ENCODE measurements at places on chromosomes 5 and 9.
A peak's percentile ranks its signal among the peaks of the same experiment; 100 is the strongest.

DNA sequence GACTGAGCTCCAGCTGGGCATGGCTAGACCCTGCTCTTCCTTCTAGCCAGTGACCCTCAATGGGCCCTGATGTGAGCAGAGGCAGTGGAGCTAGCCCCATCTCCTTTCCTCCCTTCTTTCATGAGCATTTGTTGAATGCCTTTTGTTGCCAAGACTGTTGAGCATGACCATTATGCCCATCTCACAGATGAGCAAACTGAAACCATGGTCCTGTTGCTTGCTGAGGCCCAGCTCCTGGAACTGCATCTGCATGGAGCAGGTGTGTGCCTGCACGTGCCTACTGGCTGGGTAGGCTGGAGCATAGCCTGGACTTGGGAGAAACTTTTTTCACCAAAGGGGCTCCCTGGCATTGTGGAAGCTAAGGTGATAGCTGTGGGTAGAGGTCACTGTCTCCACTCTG lies 3.0 kb upstream of the WNK2 start:
- DNase-seq = no peak

- no peak for DNase-seq
These were observed 64.0 kb downstream of the RGS7BP start for GRCh38 chr5:64569858-64570257.

DNA sequence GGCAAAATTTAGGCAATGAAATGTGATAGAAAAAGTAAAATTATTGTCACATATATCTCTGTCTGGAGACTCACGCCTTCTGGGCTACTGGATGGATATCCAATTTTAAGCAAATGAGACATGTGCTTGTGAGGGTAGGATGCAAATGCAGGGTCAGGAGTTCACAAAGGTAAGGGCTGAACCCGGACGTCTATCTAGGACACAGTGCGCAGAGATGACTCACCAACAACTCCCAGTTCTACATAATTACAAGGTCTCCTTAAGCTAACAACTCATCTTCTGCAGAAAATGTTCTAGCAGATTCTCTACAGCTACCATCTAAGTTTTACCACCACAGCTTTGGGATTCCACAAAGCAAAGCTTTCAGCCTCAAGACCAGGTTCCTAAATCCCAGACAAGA lies 160.5 kb downstream of the ENTREP1 start:
- no peak for DNase-seq

GRCh38 chr9:98552331-98552730 lies 156.4 kb downstream of the GABBR2 start:
- DNase-seq = no peak

GRCh38 chr9:124210697-124211096 lies 47.1 kb upstream of the NEK6 start:
- DNase-seq = peak; percentile 70

GRCh38 chr9:10999646-11000045 lies 386.8 kb upstream of the PTPRD start:
- no peak for DNase-seq

GRCh38 chr5:54470677-54471076 lies 15.2 kb downstream of the HSPB3 start:
- DNase-seq = no peak

GRCh38 chr5:144406442-144406841 lies 235.8 kb downstream of the KCTD16 start:
- no peak for DNase-seq

GRCh38 chr9:20513126-20513913 lies 109.0 kb downstream of the MLLT3 start:
- DNase-seq = no peak

- no peak for DNase-seq
These were observed 5.6 kb downstream of the AMBP start for GRCh38 chr9:114072184-114073140.

- DNase-seq = no peak
These were observed 45.5 kb downstream of the GALNT12 start for GRCh38 chr9:98852961-98853360.

GRCh38 chr5:116731432-116731831 lies 156.8 kb upstream of the SEMA6A start:
- DNase-seq = no peak

- no peak for DNase-seq
These were observed 162.5 kb downstream of the CD180 start for GRCh38 chr5:67033880-67034651.

DNA sequence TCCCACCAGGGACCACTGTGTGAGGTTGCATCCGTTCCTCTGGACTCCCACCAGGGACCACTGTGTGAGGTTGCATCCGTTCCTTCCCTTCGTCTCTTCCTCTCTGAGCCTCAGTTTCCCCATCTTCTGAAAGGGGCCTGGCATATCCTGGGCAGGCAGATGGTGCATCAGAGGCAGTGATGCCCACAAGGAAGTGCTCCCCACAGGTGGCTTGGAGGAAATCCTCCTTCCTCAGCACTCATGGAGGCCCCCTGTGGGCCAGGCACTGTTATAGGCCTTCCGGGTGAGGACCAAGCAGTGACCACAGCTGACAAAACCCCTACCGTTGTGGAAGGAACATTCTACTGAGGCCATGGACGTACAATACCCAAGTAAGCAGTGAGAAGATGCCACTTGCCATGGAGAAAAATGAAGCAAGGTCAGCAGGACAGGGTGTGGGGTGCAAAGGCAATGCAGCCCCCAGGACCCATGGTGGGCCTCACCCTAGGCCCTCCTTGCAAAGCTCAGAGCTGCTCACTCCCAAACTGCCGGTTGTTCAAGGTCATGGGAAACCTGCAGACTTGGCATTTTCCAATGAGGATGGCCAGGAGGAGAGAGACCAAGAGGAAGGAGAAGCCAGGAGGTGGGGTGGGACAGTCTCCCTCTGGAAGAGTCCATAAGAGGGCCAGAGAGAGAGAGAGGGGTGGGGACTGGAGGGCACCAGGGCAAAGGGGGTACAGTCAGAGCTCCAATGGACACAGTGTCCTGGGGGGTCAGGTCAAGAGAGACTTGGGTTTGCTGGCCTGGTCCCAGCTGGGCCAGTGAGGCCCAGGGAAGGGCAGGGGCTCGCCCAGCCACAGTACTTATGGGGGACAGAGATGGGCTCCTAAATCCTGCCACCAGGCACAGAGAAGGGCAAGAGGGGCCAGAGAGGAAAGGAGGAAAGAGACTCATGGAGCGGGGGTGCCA lies 51.1 kb downstream of the C9orf50 start:
- peak; percentile 45 for DNase-seq

DNA sequence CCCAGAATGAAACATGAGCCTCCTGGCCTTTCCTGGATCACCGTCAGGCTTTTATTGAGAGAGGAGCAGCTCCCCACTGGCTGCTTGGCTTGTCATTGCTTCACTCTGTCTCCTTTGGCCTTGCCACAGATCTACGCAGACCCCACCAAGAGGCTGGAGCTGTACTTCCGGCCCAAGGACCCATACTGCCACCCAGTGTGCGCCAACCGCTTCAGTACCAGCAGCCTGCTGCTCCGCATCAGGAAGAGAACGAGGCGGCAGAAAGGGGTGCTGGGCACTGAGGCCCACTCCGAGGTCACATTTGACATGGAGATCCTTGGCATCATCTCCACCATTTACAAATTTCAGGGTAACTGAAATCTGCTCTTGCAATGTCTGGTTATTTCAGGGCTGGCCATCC lies 11.2 kb downstream of the GTF3C5 start:
- no peak for DNase-seq

GRCh38 chr5:61137835-61138234 lies 24.4 kb downstream of the SMIM15 start:
- no peak for DNase-seq

Measured in GM13977 (cell line).